ENCODE measurements at places on chromosomes 6 and 20. TPM values are rescaled to one million over a fixed set of nuclear protein-coding genes. Genes with fewer than 3 reads are reported as not detected.
A peak's percentile ranks its signal among the peaks of the same experiment; 100 is the strongest.

DNA sequence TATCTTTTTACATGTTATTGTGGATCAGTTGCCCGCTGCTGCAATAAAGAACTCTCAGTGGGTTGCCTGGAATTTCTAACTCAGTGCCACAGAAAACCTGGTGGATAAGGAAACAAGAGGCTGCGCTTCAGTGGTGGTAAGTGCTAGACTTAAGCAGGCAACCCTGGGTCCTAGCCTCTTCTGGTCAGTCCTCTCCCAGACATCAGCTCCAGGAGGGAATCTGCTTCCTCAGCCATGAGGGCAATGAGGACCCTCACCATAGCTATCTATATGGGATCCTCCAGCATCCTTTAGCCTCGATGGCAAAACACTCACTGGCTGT is 490.7 kb upstream of the SULF2 start:
- H3K27ac ChIP-seq = no peak overlapping the region
- H3K4me3 ChIP-seq = no peak overlapping the region
- no peaks in the 10 kb centered on the region for H3K27me3 ChIP-seq
- DNase-seq = no peak
- H3K36me3 ChIP-seq = no peaks in the 10 kb centered on the region

DNA sequence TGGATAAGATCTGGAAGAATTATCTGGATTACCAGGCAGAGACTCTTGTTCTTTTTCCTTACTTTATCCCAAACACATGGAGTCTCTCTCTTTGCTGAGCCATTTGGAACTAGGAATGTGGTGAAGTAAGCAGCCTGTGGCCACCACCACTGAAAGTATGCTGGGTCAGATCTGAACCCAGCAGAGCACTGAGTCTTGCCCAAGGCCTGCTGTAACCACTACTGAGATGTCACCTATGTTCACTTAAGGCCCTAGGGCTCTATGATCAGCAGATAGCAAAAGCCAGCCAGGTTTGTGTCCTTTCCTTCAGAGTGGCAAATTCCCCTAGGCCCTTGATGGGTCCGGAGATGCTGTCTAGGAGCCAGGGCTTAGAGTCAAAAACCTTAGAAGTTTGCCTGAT is 103.3 kb upstream of the PLN start:
- no peaks in the 10 kb centered on the region for H3K4me1 ChIP-seq
- H3K4me3 ChIP-seq = no peak overlapping the region
- no peaks in the 10 kb centered on the region for H3K36me3 ChIP-seq

DNA sequence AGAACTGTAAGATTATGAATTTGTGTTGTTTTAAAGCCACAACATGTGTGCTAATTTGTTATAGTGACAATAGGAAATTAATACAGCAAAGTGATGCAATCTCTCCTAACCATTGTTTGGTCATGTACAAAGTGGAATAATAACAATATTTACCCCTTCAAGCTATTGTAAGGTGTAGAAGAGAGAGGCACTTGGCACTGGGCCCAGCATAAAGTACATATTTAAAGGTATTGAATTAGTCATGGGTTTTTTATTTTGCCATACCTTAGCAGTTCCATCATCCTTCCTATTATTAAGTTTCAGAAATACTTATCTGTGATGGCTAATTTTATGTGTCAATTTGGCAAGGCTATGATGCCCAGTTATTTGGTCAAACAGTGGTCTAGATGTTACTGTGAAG is 322.4 kb upstream of the TSHZ2 start:
- H3K36me3 ChIP-seq = no peaks in the 10 kb centered on the region
- H3K4me3 ChIP-seq = no peak overlapping the region
- no peak for DNase-seq
- H3K27ac ChIP-seq = no peak overlapping the region
- H3K27me3 ChIP-seq = no peaks in the 10 kb centered on the region

GRCh38 chr6:121756666-121757065 is 321.2 kb downstream of the GJA1 start:
- no peak overlapping the region for H3K27ac ChIP-seq
- DNase-seq = no peak
- no peaks in the 10 kb centered on the region for H3K27me3 ChIP-seq
- H3K36me3 ChIP-seq = no peaks in the 10 kb centered on the region
- no peak overlapping the region for H3K4me3 ChIP-seq

- H3K27ac ChIP-seq = no peak overlapping the region
- DNase-seq = no peak
- H3K4me3 ChIP-seq = no peak overlapping the region
- no peaks in the 10 kb centered on the region for H3K36me3 ChIP-seq
- H3K27me3 ChIP-seq = no peaks in the 10 kb centered on the region
- H3K4me1 ChIP-seq = no peaks in the 10 kb centered on the region
Measured at GRCh38 chr6:34057191-34057590, 88.7 kb downstream of the GRM4 start.

DNA sequence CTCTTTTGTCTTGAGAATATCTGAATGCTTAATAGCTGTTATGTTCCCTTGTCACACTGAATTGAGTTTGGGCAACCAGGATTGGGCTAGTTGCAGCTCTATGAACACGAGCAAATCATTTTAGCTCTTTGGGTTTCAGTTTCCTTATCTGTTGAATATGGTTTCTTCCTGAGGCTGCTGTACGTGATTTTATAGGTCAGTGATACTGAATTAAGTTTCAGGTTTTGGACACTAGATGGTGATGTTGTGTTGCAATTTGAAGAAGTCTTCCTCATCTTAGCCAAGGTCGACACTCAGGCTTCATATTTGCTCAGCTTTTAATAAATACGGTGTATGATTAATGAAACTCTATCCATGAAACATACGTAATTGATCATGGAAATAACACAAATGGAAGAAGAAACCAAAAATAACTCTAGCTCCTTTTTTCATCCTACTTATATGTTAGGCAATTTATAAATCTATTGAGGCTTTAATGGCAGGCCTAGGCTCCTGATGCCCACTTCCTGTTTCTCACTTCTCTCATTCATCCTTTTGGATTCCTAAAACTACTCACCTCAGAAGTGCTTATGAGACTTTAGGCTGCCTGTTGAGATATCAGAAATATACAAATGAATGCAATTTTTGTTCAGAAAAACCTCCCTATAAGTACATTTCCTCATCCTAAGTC is 354.1 kb upstream of the MAP3K7 start:
- no peaks in the 10 kb centered on the region for H3K36me3 ChIP-seq
- no peak overlapping the region for H3K27ac ChIP-seq
- H3K27me3 ChIP-seq = no peaks in the 10 kb centered on the region
- DNase-seq = peak; percentile 65
- no peak overlapping the region for H3K4me3 ChIP-seq

DNA sequence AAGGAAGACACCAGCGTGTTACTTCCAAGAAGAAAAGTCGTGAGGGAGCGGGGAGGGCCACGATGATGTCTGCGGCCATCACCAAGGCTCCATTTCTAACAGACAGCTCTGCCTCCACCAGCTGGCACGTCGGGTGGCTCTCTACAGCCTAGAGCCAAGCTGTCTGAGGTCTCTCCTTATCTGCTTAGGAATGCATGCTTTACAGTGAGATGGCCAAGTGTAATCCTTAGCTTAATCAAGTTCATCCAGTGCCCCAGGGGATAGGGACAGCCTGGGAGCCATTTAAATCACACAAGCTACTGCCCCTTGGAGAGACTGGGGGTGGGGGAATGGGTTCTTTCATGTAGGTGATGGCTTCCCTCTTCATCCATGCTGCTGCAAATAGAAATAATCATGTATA is 213.8 kb upstream of the CST7 start:
- H3K27me3 ChIP-seq = no peaks in the 10 kb centered on the region
- H3K27ac ChIP-seq = no peak overlapping the region
- H3K36me3 ChIP-seq = no peaks in the 10 kb centered on the region
- peaks cover 15% of the 10 kb centered on the region for H3K4me1 ChIP-seq
- no peak overlapping the region for H3K4me3 ChIP-seq
- peak; percentile 5 for DNase-seq

GRCh38 chr6:33822575-33823395 is 19.0 kb upstream of the MLN start:
- H3K27me3 ChIP-seq = no peaks in the 10 kb centered on the region
- H3K4me3 ChIP-seq = no peak overlapping the region
- H3K4me1 ChIP-seq = peaks cover 9% of the 10 kb centered on the region
- no peak for DNase-seq
- H3K27ac ChIP-seq = no peak overlapping the region

GRCh38 chr20:34024723-34025351 is 31.1 kb downstream of the RALY start:
- peaks cover 17% of the 10 kb centered on the region for H3K4me1 ChIP-seq
- H3K27ac ChIP-seq = no peak overlapping the region
- no peak overlapping the region for H3K4me3 ChIP-seq
- no peaks in the 10 kb centered on the region for H3K27me3 ChIP-seq

GRCh38 chr6:2502096-2502997 is 248.4 kb downstream of the MYLK4 start:
- H3K27ac ChIP-seq = no peak overlapping the region
- no peaks in the 10 kb centered on the region for H3K36me3 ChIP-seq
- no peak overlapping the region for H3K4me3 ChIP-seq

- H3K27ac ChIP-seq = no peak overlapping the region
- H3K27me3 ChIP-seq = no peaks in the 10 kb centered on the region
- no peak for DNase-seq
- no peaks in the 10 kb centered on the region for H3K4me1 ChIP-seq
Measured at GRCh38 chr20:49054056-49054643, 8.0 kb downstream of the CSE1L start.

DNA sequence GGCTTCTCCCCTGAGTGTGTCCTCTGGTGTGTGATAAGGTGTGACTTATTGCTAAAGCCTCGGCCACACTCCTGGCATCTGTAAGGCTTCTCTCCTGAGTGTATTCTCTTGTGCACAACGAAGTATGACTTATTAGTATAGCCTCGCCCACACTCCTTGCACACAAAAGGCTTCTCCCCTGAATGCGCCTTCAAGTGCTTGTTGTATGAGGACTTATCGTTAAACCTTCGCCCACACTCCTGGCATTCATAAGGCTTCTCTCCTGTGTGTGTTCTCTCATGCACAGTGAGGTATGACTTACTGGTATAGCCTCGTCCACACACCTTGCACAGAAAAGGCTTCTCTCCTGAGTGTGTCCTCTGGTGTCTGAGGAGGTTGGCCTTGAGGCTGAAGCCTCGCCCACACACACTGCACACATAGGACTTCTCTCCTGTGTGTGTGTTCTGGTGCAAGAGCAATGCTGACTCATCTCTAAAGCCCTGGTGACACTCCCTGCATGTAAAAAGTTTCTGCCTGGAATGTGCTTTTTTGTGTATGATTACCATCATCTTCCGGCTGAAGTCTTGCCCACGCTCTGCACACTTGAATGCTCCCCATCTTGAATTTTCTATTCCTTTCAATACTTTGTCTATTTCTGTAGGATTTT is 20.4 kb downstream of the ZNF337 start:
- peaks cover 3% of the 10 kb centered on the region for H3K36me3 ChIP-seq
- H3K27me3 ChIP-seq = no peaks in the 10 kb centered on the region
- no peak overlapping the region for H3K4me3 ChIP-seq
- no peaks in the 10 kb centered on the region for H3K4me1 ChIP-seq

DNA sequence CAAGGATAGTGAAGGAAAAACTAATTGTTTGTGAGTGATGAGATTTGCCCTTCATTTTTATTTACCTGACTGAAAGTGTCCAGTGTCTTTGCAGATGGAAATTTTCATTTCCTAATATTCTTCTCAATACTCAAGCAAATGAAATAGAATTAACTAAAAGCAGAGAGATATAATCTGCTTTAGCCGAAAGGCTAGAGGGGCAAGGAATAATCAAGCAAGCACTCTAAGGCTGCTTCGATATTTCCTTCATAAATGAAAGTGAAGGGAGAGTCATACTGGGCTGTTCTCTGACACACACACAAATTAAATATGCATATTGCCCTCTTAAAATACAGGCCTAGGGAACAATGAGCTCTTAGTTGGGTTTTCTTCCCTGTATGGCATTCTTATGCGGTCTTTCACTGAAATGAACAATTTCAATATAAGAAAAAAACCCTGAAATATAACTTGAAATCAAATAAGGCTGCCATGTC is 47.5 kb upstream of the POPDC3 start:
- no peak overlapping the region for H3K4me3 ChIP-seq
- H3K27ac ChIP-seq = no peak overlapping the region
- no peaks in the 10 kb centered on the region for H3K4me1 ChIP-seq
- DNase-seq = no peak
- H3K27me3 ChIP-seq = no peaks in the 10 kb centered on the region

DNA sequence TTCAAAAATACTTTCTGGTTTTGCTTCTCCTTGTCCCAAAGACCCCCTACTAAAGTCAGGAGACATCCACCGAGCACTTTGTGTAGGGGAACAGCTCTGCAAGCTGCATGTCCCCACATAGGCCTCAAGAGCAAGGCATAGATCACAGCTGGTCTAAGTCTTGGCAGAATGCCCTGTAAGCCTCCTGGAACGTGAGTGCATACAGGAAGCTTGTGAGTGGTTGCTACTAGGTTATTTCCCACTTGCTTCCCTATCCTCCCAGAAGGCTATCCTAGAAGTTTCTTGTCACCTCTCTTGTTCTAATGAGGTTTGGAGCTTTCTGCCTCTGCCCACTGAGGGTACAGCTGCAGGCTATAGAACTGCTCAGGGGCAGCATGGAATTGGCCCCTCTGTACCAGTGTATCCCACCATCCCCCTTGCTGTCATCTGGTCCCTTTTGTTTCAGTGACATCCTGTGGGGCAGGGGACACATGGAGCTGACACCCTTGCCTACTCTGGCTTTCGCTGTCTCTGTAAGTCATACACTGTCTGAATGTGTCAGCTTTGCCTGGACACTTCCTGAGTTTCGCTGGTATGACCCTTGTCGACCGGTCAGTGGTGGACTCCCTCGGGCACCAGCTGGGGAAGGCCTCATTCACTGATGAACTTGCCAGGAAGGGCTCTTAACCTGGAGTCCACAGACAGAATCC is 35.6 kb upstream of the KCNK16 start:
- no peaks in the 10 kb centered on the region for H3K27me3 ChIP-seq
- no peaks in the 10 kb centered on the region for H3K36me3 ChIP-seq
- no peak overlapping the region for H3K4me3 ChIP-seq
- no peak overlapping the region for H3K27ac ChIP-seq
- peaks cover 6% of the 10 kb centered on the region for H3K4me1 ChIP-seq
- peak; percentile 75 for DNase-seq

DNA sequence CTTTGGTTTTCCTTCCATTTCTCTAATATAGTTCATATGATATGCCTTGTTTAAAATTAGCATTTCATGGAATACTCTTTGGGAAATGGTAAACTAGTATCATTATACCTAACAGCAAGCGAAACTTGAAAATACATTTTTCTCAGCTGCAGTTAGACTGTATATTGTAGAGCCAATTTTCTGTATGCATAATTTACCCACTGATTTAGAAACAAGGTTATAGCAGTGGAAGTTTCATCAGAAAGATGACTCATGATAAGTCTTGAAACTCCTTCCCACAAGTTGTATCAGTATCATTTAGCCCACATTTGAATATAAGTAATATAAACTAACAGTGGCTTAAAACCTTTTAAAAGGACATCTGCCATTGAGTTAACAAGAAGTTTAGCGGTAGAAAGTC is 164.8 kb upstream of the BMP5 start:
- no peaks in the 10 kb centered on the region for H3K36me3 ChIP-seq
- DNase-seq = no peak
- H3K27ac ChIP-seq = no peak overlapping the region
- no peaks in the 10 kb centered on the region for H3K4me1 ChIP-seq
- H3K27me3 ChIP-seq = no peaks in the 10 kb centered on the region
- H3K4me3 ChIP-seq = no peak overlapping the region

NOL4L gene
- 42.9 TPM for polyA plus RNA-seq

SMLR1 gene
- polyA plus RNA-seq = 31.0 TPM
